ENCODE measurements at places on chromosomes 7 and 10.

GRCh38 chr10:132676193-132676891, 109.6 kb downstream of the NKX6-2 start:
- DNase-seq: no peak

DNA sequence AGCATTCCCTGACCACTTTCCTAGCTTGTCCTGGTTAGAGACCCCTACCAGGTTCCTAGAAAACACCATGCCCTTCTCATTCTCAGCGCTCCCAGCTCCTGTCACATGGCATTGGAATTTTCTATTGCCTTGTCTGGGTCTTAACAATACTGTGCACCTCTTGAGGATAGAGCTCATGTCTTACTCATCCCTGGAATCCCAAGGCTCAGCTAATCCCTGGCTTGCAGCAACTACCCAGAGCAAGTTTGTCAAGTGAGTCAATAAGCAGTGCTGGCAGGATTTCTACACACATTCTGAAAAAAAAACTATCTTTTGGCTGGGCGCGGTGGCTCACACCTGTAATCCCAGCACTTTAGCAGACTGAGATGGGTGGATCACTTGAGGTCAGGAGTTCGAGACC, 11.7 kb upstream of the PRDX3 start:
- no peak for DNase-seq

- DNase-seq: no peak
Measured at GRCh38 chr10:24701447-24701846, 22.2 kb downstream of the ARHGAP21 start.

- DNase-seq: peak; percentile 16
Measured at GRCh38 chr7:82548141-82548688, 104.6 kb upstream of the CACNA2D1 start.

Data from NCI-H345 (cell line).